ENCODE measurements at places on chromosomes 7 and 10. TPM values are rescaled to one million over a fixed set of nuclear protein-coding genes. Genes with fewer than 3 reads are reported as not detected.

KCNIP2 gene
- not detected for total RNA-seq

HOXA4 gene
- total RNA-seq = 0.17 TPM

C7orf57 gene
- total RNA-seq = not detected

DNA sequence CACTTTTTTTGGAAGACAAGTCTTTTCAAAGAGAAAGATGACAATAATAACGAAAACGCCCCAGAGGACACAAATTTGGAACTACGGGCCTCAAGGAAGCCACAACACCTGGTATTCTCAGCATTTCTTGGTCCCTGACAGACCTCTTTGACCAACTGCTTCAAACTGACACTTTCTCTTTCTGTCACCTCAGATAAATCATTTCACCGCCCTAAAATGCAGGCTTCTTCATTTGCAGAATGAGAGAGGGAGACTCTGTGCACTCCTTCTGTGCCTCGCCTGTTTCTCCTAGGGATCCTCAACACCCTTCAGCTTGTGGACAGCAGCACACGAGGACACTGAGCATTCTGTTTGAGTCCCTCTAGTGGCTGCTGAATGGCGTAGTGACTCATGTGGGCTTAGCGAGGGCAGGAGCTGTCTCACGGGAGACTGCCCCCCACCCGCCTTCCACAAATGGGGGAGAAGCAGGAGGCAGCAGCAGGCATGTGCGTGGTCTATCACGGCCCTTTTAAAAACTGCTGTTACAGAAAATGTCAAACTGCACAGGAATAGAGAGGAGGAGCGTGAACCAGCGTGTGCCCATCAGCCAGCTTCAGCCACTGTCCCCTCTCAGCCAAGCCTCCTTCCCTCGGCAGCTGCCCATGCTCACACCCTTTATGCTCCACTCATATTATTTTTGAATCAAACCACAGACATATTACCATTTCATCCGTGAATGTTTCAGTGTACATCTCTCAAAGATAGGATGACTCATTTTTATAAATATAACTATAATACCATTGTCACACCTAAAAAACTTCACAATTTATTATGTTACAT lies 41.4 kb downstream of the GSDME start:
- DNase-seq = peak; percentile 39

C10orf143 gene
- total RNA-seq = not detected

Data from renal cortical epithelial cell (primary cell).